ENCODE measurements at places on chromosomes 4 and X. TPM values are rescaled to one million over a fixed set of nuclear protein-coding genes. Genes with fewer than 3 reads are reported as not detected.

DNA sequence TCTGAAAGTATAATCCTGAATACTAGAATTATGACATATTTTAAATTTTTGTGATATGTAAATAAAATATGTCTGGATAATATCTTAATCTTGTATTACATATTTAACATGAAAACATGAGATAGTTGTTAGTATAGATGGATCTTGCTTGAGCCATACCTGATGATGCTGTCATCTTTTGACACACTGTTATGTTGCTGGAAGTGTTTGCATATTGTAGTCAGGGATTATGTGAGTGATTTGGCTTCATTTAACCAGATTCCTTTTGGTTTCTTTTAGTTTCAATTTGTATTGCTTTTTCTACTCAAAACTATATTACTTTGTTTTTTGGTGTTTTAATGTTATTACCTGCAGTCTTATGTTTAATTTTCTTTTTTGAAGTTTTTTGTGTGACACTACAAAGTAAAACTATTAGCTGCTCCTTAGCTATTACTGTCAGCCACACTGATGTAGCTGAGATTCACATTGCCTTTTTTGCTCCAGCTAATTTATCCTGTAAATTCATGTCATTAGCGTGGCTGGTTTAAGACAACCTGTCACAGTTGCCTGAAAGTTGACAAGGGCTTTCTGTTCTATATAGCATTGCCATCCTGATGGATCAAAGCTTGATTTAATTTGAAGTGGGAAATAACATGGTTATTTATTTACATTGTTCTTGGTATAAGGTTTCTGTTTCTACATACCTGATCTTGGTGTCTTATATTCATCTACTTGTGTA, 33.7 kb downstream of the METAP1 start:
- no peak for DNase-seq

DNA sequence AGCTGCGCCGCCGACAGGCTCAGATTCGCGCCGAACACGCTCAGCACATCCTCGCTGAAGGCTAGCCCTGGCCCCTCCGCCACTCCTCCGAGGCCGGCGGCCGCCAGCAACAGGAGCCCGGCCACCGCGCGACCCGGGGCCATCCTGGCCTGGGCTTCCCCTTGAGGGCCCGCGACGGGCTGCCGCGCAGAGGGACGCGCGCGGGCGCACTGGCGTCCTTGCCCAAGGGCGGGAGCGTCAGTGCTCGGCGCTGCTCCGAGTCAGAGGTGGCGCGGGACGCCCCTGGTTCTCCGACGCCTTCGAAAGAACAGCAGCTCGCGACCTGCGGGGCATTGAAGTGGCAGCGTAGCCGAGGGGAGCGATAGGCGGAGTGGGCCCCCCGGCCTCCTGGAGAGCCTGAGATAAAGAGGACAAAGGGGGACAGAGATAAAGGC, 745 bp downstream of the SLC39A8 start:
- DNase-seq, result no peak

Gene NUDT11
- total RNA-seq, result 11.4 TPM

DNA sequence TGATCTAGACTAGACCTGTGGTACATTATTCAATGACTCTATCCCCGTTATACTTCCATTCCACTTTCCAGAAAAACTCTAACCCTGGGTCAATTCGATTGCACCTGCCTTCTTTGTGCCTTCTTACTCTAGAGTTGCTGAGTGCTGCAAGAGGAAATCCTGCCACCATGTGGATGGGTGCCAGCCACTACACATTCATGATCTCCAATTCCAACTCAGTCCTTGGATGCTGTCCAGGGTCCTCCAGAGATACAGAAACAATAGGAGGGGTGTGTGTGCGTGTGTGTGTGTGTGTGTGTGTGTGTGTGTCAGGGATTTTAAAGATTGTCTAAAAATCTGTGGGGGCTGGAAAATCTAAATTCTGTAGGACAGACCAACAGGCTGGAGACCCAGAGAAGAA, 42.9 kb upstream of the INTS6L start:
- no peak for DNase-seq

DNA sequence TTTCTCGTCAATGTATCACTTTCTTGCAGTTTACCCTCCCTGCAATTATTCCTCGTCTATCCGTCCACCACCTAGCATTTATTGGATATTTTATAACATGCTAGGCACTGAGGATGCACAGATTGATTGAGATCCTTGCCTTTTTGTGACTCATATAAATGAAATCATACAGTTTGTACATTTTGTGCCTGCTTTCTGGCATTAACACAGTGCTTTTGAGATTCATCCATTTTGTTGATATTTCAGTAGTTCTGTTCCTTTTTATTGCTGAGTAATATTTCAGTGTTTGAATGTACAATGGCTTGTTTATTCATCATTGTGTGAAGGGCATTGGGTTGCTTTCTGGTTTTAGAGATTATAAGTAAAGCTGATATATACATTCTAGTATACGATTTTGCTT, 841 bp downstream of the TBC1D19 start:
- DNase-seq, result no peak

DNA sequence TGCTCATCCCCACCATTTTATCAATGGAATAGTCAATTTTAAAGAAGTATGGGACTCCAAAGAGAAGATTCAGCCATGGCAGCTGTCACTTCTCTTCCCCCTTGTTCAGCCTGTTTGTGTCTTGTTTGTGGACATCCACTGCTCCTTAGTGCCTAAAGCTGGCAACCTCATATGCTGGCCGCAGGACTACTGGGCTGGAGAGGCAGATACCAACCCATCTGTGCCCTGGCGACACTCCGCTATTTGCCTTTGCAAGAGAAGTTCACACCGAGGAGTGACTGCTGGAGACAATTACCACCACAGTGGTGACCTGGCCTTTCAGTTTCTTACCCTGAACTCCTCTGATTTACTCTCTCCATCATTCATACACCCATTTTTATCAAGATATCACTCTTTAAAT, 64.3 kb downstream of the NHSL2 start:
- DNase-seq, result no peak

Gene TLR3
- 20.4 TPM for total RNA-seq

DNA sequence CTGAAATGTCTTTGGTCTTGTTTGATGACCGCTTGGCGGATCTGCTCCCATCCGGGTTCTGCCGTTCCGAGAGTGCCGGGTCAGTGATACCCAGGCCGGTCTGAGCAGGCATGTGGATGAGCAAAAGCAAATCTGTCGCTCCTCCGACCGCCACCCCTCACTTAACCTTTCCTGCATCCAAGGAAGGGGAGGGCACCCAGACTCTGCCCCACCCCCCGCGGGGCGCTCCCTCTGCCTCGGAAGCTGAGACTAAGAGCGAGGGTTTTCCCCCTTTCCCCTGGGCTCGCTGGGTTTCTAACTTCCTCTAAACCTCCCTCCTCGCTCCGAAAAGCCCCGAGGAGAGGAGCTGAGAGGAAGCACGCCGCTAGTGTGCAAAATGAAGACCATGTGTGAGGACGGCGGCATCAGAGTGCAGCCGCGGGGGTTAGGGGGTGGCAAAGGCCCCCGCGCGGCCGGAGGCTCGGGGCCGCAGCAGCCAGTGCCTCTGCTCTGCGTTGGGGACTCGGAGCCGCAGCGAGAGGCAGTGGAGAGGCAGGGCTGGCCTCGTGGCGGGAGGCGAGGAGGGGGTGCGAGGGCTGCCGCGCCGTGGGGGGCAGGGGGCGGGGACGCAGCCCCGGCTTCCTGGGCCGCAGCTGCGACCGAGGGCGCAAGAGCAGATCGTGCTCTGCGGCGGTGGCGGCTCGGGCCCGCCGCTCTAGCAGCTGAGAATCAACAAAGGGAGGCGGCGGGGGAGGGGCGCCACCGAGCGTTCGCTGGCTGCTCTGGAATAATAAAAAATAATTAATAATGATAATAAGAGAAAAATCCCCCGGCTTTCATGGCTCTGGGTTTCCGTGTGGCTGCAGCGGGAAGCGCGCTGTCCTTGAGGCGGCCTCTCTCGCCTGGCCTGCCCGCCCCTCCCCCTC, 55.8 kb upstream of the BCOR start:
- DNase-seq, result no peak

Gene XPNPEP2
- 4.7 TPM for total RNA-seq

GRCh38 chr4:20904966-20905365, 204.7 kb downstream of the PACRGL start:
- DNase-seq, result no peak

All from urinary bladder (tissue), 4 donors.